Muscle of leg (tissue), 16 donors: ENCODE measurements at places on chromosomes 7 and 10. TPM values are rescaled to one million over a fixed set of nuclear protein-coding genes. Genes with fewer than 3 reads are reported as not detected.

DNA sequence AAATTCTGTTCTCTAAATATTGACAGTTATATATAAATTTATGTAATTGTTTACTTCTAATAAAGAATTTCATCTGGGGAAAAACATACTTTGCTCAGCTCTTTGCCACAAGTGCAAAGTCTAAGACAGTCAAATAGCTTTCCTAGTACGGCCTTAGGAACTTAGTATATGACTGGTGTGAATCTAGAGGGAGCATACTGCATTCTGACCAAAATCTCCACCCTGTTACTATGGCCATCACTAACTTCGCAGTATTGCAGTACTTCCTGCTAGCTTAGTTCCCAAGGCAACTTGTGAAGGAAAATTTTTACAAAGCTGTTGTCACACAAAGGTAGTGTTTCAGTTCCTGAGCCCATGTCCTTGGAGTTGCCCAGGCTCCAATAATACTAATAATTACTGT, 181.5 kb downstream of the CFTR start:
- H3K36me3 ChIP-seq, result no peaks in the 10 kb centered on the region
- no peak overlapping the region for H3K4me3 ChIP-seq
- no peak overlapping the region for H3K27ac ChIP-seq
- no peaks in the 10 kb centered on the region for H3K27me3 ChIP-seq
- no peak for DNase-seq

DNA sequence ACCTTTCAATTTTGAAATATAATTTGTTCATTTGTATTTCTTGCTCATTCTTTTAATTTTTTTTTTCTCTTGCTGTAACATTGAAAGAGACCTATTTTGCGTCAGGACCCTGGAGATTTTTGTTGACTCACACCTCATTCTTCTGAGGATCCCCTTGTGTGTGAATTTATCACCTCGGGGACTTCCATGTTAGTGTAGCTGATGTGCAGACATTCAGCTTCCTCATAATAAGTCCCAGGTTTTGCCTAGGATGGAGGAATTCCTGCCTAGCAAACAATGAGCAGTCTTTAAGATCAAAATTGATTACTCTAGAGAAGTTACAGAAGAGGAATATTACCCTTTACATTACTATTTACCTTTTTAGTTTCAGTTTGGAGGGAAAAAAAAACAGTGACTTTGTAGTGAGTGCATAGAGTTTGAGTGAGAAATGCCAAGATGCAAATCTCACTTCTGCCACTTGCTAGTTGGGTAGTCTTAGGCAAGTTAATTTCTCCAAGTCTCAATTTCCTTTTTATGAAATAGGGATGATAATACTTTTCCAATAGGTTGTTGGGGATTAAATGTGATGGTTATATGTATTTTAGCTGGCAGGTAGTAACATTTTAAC, 14.3 kb downstream of the TES start:
- no peak overlapping the region for H3K4me3 ChIP-seq
- no peak overlapping the region for H3K27ac ChIP-seq
- no peak for DNase-seq
- no peaks in the 10 kb centered on the region for H3K36me3 ChIP-seq
- H3K27me3 ChIP-seq, result no peaks in the 10 kb centered on the region
- H3K4me1 ChIP-seq, result no peaks in the 10 kb centered on the region

COL26A1 gene
- 1.2 TPM for total RNA-seq

C10orf53 gene
- total RNA-seq, result not detected
